ENCODE measurements at places on chromosomes 12 and 14.

GRCh38 chr12:6440391-6440790 lies 4.4 kb upstream of the CD27 start:
- no peak for DNase-seq

DNA sequence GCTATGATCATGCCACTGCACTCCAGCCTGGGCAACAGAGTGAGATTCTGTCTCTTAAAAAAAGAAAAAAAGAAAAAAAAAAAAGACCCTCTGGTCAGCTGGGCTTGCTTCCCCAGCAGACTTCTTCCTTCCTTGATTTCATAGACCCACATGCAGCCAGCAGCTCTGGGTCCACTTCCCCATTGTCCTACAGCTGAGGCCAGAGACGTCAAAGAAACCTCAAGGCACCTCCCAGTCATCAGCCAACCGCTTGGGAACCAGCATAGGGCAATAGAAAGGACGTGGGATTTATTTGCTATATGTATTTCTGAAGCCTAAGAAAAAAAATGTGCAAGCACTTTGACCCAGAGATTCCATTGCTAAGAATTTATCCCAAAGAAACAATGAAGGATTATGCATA lies 35.4 kb upstream of the SPPL3 start:
- no peak for DNase-seq

- peak; percentile 28 for DNase-seq
Measured at GRCh38 chr12:31582155-31582554, 8.8 kb downstream of the DENND5B start.

DNA sequence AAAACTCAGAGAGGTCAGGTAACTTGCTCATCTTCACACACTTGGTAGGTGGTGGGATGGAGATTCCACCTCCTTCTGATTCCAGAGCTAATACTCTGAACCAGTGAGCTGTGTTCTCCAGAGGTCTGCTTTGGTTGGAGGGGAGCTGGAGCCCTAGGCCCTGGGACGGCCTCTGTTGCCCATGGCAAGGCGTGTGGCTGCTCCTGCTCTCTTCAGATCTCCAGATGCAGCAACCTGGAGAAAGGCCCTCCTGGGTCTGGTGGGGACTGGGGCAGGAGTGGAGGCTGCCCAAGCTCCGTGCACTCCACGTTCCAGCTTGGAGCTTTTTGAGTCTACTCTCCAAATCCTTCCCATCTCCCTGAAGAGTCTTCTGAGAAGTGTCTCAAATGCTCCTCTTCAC lies 10.7 kb downstream of the CCND2 start:
- no peak for DNase-seq

DNA sequence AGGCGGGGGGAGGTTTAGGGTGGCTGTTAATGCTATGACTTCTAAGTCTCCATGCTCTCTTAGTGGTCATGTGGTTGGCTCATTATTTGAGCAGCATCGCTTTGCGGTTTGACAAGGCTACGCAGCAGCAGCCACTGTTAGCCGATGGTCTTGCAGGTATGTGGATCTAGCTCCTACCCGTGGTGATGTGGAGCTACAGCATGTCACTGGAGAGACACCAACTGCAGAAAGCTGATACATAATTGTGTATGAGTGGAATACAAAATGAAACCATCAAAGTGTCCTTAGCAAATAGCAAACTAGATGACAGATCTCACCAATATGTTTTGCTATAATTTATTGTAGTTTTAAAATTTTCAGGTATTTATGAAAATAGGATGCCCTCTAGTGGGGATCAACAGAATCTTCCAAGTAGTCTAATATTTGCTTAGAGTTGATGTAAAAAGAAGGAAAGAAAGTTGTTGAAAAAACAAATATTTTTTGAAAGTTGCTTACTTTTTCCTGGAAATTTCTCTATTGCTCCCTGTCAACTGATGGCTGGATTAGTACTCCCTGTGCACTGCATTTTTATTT lies 94.9 kb downstream of the NAV3 start:
- DNase-seq: peak; percentile 63

DNA sequence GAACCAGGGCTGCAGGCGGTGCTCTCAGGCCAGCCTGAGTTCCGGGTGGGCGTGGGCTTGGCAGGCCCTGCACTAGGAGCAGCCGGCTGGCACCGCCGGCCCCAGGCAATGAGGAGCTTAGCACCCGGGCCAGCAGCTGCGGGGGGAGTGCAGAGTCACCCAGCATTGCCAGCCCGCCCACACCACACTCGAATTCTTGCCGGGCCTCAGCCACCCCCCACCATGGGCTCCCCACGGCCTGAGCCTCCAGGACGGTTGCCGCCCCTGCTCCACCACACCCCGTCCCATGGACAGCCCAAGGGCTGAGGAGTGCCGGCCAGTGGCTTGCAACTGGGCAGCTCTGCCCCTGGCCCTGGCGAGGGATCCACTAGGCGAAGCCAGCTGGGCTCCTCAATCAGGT lies 453.4 kb downstream of the TMTC2 start:
- no peak for DNase-seq

- DNase-seq: no peak
Measured at GRCh38 chr12:88141425-88141773, 489 bp downstream of the CEP290 start.

GRCh38 chr12:81644503-81644902 lies 114.6 kb downstream of the PPFIA2 start:
- DNase-seq: peak; percentile 8

DNA sequence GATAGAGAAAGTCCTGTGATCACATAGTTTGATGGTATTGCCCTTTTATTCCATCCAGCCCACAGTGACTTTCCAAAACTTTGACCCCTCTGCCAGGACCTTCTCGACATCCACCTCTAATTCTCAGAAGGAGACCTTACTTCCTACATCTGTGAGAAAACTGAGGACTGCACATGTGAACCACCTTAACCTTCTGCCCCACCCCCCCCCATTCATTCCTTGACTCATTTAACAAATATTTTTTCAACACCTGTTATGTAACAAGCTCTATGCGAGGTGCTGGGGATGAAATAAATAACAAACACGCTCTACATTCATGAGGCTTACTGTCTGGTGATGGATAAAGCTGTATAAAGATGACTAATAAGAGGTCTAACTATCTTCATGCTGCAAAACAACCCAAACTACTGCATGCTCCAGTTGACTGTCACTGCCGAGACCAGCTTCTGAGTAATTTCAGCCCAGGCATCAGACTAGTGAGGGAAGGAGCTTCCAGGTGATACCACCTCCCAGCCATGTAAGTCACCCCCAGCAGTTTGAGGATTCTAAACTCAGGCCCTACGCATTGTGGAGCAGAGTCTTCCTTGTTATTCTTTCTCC lies 1.9 kb upstream of the HAL start:
- no peak for DNase-seq

- DNase-seq: no peak
Measured at GRCh38 chr12:110661337-110661972, 27.5 kb downstream of the HVCN1 start.

DNA sequence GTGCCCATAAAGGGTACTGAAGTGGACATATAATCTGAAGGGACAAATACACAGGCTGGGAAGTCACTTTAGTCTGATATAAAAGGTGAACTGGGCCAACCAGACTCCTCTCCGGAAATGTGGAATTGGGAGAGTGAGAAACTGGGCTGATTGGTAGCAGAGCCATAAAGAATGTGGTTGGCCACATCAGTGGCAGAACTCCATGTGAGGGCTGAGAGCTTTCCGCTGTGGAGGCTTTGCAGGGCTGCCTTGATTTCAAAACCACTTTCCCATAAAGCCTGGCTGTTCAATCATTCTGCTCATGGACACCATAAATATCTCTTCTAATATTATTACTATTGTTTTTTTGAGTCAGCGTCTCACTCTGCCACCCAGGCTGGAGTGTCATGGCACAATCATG lies 220.3 kb downstream of the MON2 start:
- peak; percentile 20 for DNase-seq

DNA sequence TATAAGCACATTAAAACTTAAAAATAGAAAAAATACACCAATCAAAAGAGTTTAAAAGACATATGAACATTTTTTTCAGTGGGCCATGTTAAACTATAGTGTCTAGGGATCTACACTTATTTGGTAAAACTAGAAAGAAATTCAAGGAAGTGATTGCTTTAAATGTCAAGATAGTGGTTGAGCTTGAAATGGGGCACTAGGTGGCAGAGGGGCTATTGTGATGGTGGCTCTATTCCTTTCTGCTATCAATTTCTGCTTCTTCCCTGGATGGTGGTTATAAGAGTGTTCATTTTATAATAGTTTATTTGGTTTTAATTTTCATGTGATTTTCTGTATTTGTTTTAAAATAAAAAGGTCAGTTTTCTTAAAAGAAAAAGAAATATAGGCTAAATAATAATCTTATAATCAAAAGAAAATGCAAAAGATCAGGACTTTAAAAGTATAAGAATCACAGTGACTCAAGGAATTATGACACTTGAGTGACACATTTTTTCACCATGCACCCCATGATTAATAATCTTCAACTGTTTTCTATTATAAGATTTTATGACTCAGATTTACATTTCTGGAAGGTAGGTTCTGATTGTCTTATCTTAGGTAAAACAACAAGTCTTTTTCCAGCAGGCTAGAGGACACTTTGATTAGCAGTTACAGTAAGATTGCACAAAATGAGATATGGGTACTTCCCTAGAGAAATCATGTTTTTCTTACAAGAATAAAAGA lies 137.5 kb downstream of the FSCB start:
- no peak for DNase-seq

DNA sequence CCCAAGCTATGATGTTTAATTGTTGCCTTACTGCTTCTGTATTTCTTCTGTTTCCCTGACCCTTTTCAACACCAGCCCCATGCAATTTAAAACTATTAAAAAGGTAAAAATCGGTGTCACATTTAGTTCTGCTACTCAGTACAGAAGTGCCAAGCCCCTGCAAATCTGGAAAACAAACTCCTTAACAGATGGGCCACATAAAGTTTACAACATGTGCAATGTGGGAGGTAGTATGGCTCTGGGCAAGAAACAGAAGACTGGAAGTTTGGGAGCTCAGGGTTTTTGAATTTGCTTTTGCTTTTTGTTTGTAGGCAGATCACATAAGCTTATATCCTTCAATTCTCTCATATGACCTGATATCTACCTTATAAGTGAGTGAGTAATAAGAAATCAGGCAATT lies 404.0 kb upstream of the ATP2B1 start:
- no peak for DNase-seq

DNA sequence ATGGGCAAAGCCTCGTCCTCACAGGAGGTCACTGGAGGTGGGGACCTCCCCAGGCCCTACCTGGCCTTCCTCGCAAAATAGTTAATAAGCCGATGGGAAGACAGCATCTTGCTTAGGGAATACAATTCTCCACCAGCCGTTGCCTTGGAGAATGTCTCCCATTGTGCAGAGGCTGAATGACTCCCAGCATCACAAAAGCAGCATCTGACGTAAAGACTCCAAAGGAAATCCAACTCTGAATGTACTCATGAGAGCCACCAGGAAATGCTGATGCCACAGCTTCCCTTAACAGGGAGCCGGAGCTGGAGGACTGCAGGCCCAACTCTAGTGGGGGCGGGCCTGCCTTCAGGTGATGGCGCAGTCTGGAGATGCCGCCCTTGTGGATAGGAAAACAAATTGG lies 15.5 kb downstream of the CCDC63 start:
- DNase-seq: no peak

GRCh38 chr14:76268700-76269099 lies 107.2 kb upstream of the ESRRB start:
- no peak for DNase-seq

GRCh38 chr12:88896958-88897357 lies 316.7 kb upstream of the KITLG start:
- peak; percentile 9 for DNase-seq

DNA sequence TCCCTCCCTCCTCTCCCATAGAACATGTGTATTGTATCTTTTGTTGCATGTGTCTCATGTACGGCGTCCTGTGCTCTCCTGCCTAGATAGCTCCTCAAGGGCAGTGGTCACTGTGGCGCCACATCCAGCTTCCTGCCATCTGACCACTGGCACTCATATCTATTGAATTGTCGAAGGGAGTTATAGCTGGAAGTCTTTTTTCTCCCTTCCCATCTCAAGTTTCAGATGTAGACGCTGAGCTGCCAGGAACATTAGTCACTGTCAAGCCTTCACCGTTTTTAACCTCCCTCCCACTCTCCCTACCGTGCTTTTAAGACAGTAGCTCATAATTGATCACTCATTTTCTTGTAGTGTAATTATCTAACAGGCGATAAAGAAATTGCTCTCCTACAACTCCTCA lies 33.0 kb downstream of the MTHFD1 start:
- DNase-seq: peak; percentile 45

DNA sequence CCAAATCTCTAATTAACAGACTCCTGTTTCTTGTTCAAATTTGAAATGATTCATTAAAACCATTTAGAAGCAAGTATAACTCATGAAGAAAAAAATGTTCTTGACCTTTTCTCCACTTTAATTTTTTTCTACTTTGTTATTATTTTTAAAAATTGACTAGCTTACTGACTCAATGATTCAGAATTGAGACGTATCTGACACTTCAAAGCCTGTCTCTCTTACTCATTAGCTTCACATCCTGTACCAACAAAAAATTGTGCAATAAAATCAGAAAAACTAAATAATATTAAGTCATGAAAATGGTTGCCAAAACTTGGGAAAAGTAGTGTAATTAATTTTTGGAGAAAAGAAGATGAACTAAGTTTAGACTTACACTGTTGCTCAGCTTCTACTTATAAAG lies 331.2 kb downstream of the SLC16A7 start:
- DNase-seq: no peak

DNA sequence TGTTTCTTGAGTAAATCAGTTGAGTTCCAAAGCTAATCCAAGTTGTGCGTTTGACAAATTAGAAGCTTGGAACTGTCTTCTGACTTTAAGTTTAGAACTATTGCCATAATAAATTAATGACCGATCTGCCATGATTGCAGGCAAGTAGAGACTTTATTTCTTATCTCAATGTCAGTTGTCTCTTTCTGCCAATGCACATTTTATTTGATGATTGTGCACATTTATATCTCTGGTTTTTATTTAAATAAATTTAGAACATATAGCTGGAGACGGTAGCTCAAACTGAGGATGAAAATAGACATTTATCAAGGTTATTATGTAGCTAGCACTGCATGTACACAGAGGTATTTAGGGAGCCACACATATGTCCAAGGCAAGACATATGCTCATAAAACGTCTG lies 34.1 kb downstream of the SLCO1B1 start:
- DNase-seq: no peak

GRCh38 chr12:115013236-115013981 lies 329.4 kb upstream of the TBX3 start:
- DNase-seq: no peak

GRCh38 chr14:22739423-22739822 lies 27.1 kb upstream of the OXA1L start:
- DNase-seq: no peak

GRCh38 chr14:68928770-68929550 lies 50.1 kb downstream of the ACTN1 start:
- no peak for DNase-seq

GRCh38 chr12:98646294-98647090 lies 1.4 kb downstream of the APAF1 start:
- peak; percentile 18 for DNase-seq

DNA sequence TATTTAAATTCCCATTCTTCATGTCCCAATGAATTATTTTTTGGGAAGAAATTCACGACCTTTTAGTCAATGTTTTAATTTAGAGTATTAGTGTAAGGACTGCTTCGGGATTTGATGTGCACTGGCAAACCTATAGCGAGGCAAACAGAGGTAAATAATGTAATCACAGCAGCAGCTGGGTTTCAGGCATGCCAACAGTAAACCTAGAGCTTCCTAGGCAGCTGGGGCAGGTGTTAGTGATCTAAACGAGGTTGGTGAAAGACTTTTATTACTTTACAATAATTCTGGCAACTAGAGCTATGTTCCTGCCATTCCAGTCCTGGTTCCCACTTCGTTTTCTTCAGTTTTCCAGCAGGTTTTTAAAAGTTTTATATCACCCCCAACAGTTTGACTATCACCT lies 1036.4 kb upstream of the FOXG1 start:
- DNase-seq: no peak

GRCh38 chr14:35435177-35435576 lies 30.6 kb upstream of the NFKBIA start:
- DNase-seq: no peak

All from AG08396 (cell line).